GM23248 (cell line): ENCODE measurements at places on chromosomes 7 and 10. TPM values are rescaled to one million over a fixed set of nuclear protein-coding genes. Genes with fewer than 3 reads are reported as not detected.
A peak's percentile ranks its signal among the peaks of the same experiment; 100 is the strongest.

DNA sequence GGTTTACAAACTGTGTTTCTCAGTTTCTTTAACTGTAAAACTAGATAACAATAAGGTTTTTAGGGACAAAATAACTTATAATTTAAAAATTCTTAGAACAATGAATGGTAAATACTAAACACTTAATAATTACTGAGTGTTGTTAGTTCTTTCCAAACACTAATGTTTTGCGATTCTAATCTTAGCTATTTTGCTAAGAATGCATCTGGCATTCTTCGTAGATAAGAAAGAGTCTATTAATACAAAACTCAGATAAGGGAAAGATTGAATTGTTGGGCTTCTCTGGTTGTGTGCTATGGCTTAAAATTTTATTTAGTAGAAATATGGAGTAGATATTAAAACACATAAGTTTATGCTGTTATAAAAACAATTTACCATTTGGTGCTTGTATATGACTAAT is 45.4 kb downstream of the TMEM229A start:
- DNase-seq, result no peak
- H3K27me3 ChIP-seq, result no peaks in the 10 kb centered on the region
- H3K4me3 ChIP-seq, result no peak overlapping the region
- H3K36me3 ChIP-seq, result no peaks in the 10 kb centered on the region

DNA sequence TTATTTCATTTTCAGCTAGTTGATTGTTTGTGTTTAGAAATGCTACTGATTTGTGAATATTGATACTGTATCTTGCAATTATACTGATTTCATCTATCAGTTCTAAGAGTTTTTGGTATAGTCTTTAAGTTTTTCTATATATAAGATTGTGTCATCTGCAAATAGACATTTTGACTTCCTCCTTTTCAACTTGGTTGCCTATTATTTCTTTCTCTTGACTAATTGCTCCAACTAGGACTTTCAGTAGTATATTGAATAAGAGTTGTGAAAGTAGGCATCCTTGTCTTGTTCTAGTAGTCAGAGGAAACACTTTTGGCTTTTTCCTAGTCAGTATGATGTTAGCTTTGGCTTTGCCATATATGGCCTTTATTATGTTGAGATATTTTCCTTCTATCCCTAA is 20.4 kb downstream of the PHTF2 start:
- H3K4me1 ChIP-seq, result no peaks in the 10 kb centered on the region
- H3K4me3 ChIP-seq, result no peak overlapping the region
- no peaks in the 10 kb centered on the region; the same call in none of the 2 replicates for H3K36me3 ChIP-seq

DNA sequence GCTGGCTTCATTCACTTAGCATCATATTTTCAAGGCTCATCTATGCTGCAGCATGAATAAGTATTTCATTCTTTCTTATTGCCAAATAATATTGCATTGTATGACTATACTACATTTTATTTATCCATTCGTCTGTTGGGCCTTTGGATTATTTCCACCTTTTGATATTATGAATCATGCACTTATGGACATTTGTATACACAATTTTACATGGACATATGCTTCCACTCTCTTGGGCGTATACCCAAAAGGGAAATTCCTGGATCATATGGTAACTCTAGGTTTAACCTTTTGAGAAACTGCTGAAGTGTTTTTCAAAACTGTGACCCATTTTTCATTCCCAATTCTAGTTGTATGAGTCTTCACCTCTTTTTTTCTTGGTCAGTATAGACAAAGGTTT is 80.3 kb upstream of the GNAI1 start:
- H3K36me3 ChIP-seq, result no peaks in the 10 kb centered on the region
- H3K4me3 ChIP-seq, result no peak overlapping the region
- H3K4me1 ChIP-seq, result peaks cover 7% of the 10 kb centered on the region; the same call in 1 of the 2 replicates
- peak; percentile 55 for DNase-seq
- no peak overlapping the region for H3K27ac ChIP-seq

GRCh38 chr10:29761916-29762315 is 127.1 kb upstream of the SVIL start:
- DNase-seq, result no peak
- H3K4me3 ChIP-seq, result no peak overlapping the region
- 0 out of 2 replicates have a peak, but pooled peaks cover 7% of the 10 kb centered on the region for H3K4me1 ChIP-seq
- H3K27ac ChIP-seq, result no peak overlapping the region
- H3K36me3 ChIP-seq, result no peaks in the 10 kb centered on the region

Gene CALY
- total RNA-seq, result 0.86 TPM in 1 of 2 replicates, not detected in the other

DNA sequence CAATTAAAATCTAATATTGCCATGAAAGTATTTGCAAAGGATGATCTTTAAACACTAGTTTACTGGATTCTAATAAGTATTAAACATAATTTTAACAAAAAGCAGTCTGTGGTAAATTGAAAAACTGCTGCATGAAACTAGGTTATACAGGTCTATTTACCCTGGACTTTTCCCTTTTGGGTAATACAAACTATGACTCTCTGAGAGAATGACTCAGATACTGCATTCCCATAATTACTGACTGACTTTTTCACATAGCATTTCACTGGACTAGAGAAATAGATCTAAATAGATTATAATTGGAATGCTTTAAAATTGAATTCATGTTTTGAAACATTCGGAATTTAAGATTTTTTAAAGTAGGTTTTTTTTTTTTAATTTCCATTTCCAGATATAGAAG is 395.7 kb downstream of the THSD7A start:
- no peaks in the 10 kb centered on the region for H3K27me3 ChIP-seq
- no peaks in the 10 kb centered on the region for H3K36me3 ChIP-seq
- H3K4me3 ChIP-seq, result no peak overlapping the region
- DNase-seq, result peak; percentile 62
- peaks cover 12% of the 10 kb centered on the region for H3K4me1 ChIP-seq

GRCh38 chr7:108425714-108426275 is 30.4 kb downstream of the NRCAM start:
- H3K4me1 ChIP-seq, result no peaks in the 10 kb centered on the region
- no peak overlapping the region for H3K4me3 ChIP-seq
- no peak for DNase-seq
- H3K27me3 ChIP-seq, result no peaks in the 10 kb centered on the region
- H3K36me3 ChIP-seq, result no peaks in the 10 kb centered on the region

GRCh38 chr7:73730485-73730884 is 8.1 kb downstream of the ABHD11 start:
- no peaks in the 10 kb centered on the region for H3K36me3 ChIP-seq
- no peaks in the 10 kb centered on the region for H3K4me1 ChIP-seq
- H3K4me3 ChIP-seq, result no peak overlapping the region
- H3K27ac ChIP-seq, result no peak overlapping the region
- no peaks in the 10 kb centered on the region for H3K27me3 ChIP-seq
- no peak for DNase-seq

- no peak overlapping the region for H3K27ac ChIP-seq
- no peaks in the 10 kb centered on the region for H3K36me3 ChIP-seq
- no peak for DNase-seq
- H3K4me3 ChIP-seq, result no peak overlapping the region
- no peaks in the 10 kb centered on the region for H3K4me1 ChIP-seq
- H3K27me3 ChIP-seq, result 0 out of 2 replicates have a peak, but pooled peaks cover 3% of the 10 kb centered on the region
These were observed 37.6 kb downstream of the SORCS3 start for GRCh38 chr10:104678658-104679057.

- H3K27ac ChIP-seq, result no peak overlapping the region
- no peaks in the 10 kb centered on the region for H3K4me1 ChIP-seq
These were observed 610.1 kb upstream of the ANKRD30A start for GRCh38 chr10:36515319-36515718.

GRCh38 chr10:5963071-5963470 is 14.3 kb downstream of the IL15RA start:
- H3K27me3 ChIP-seq, result no peaks in the 10 kb centered on the region
- no peaks in the 10 kb centered on the region for H3K4me1 ChIP-seq
- no peak overlapping the region for H3K27ac ChIP-seq
- H3K36me3 ChIP-seq, result no peaks in the 10 kb centered on the region
- H3K4me3 ChIP-seq, result no peak overlapping the region
- DNase-seq, result no peak

DNA sequence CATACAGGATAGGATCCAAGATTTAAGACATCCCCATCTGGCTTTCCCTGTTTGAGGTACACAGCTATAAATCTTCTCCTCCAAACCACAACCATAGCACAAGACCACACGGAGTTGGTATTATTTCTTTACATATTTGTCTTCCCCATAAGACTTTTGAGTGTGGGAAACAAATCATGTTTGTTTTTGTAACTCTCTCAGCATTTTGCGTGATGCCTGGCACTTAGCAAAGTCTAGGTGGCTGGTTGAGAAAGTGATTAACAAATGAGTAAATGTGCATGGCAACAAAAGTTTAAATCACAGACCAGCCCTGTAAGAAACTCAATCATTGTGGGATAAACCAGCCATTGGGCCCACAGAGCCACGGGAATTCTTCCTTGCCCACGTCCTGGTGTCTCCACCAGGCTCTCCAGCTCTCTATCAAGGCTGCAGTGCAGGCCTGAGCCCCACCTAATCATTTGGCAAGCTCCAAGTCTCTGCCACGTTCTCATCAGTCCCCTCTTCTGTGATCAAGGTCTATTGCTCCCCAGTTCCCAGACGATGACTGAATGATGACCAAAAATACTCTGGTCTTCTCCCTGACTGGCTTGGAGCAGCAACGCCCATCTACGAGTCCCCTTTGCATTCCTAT is 317.8 kb downstream of the TNS3 start:
- H3K36me3 ChIP-seq, result no peaks in the 10 kb centered on the region
- H3K4me1 ChIP-seq, result peaks cover 10% of the 10 kb centered on the region
- H3K4me3 ChIP-seq, result no peak overlapping the region
- no peak for DNase-seq
- H3K27me3 ChIP-seq, result no peaks in the 10 kb centered on the region

Gene PLAC9
- 8.8 and 19.6 TPM in 2 replicates for total RNA-seq

Gene COL28A1
- total RNA-seq, result not detected in 2 replicates

DNA sequence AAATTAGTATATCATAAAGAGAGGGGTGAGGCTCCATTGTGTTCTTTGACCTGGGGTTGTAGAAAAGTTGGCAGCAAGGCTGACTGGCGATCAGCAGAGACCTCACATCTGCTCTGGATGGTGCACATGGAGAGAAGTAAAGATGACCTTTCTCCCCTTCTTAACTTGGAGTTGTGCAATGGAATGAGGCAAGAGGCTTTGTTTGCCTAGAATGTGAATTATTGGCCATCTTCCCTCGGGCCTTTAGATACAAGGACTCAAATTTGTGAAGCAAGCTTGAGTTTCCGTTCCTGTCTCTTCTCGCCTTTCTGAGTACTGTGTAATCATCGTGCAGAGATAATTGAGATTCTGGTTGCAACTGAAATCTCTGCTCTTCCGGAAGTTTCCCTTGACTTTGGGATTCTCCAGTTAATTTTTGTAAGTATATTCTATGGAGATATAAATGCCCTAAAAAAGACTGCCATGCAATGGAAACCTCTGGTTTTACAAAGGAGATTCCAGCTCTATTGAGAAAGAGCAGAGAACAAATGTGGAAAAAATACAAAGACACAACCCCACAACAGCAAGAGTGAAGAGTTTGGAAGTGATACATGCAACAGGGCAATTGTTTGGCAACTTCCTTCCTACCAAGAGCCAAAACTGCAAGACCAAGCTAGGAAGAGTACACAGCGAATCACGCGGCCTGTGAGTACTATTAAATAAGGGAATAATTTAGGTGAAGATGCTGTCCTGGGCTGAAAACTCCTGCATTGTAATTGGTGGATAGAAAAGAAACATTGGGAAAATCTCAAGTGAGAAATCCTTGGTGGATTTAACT is 542.3 kb upstream of the NRP1 start:
- DNase-seq, result no peak
- H3K27ac ChIP-seq, result no peak overlapping the region
- no peak overlapping the region for H3K4me3 ChIP-seq

DNA sequence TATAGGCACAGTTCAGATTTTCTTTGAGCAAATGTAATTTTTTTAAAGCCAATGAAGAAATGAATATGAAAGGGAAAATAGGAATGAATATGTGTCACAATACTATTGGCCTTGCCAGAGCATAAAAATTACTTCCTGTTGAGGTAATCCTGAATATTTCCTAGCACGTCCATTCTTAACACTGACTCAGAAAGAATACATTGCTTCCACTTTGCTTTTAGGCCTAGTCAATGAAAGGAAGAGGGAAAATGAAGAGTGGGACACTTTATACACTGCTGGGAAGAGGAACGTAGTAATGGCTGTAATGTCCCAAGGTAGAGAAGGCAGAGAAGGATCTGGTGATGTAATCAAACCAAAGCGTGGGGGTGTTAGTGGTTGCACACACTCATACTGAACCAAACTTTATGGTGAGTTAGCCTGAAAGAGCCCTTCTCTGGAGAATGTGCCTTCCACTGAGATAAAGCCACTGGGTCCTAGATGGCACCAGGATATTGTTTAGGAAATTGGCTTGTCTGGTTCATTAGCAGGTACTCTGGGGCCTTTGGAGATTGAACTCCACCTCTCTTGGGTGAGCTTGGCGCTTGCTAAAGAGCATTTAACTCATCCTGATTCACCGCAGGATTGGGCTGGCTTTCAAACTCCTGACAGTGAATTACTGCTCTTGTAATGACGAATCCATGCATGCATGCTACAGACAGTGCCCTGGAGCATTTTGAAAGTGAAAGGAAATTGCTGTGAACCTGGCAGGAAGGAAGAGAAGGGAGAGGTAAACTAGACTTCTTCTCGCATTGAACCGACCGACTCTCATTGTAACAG is 254.9 kb downstream of the KIAA1217 start:
- H3K36me3 ChIP-seq, result no peaks in the 10 kb centered on the region
- H3K4me1 ChIP-seq, result peaks cover 60% of the 10 kb centered on the region

GRCh38 chr10:2772135-2772534 is 295.2 kb upstream of the PFKP start:
- H3K36me3 ChIP-seq, result no peaks in the 10 kb centered on the region
- no peak overlapping the region for H3K27ac ChIP-seq
- DNase-seq, result no peak
- H3K4me3 ChIP-seq, result no peak overlapping the region
- no peaks in the 10 kb centered on the region for H3K27me3 ChIP-seq

GRCh38 chr7:149867762-149868622 is 5.8 kb upstream of the ATP6V0E2 start:
- H3K4me3 ChIP-seq, result no peak overlapping the region
- no peaks in the 10 kb centered on the region; the same call in 1 of the 2 replicates for H3K4me1 ChIP-seq
- H3K27me3 ChIP-seq, result no peaks in the 10 kb centered on the region
- H3K27ac ChIP-seq, result no peak overlapping the region
- H3K36me3 ChIP-seq, result no peaks in the 10 kb centered on the region
- DNase-seq, result no peak

GRCh38 chr7:151059367-151060112 is at the start of gene SLC4A2:
Gene SLC4A2 (plus strand): TSS chr7:151059589. CDS start chr7:151061988, 2,399 bp downstream.
- peak within 1 kb of the TSS; percentile 94 for H3K27ac ChIP-seq
- DNase-seq, result peak; percentile 86
- H3K27me3 ChIP-seq, result no peaks in the 10 kb centered on the region
- no peaks in the 10 kb centered on the region for H3K36me3 ChIP-seq

- H3K4me1 ChIP-seq, result no peaks in the 10 kb centered on the region
- H3K27me3 ChIP-seq, result no peaks in the 10 kb centered on the region
- no peaks in the 10 kb centered on the region for H3K36me3 ChIP-seq
These were observed 568.2 kb upstream of the MGMT start for GRCh38 chr10:128898916-128899195.

GRCh38 chr10:12419262-12419847 is 70.0 kb downstream of the CAMK1D start:
- H3K36me3 ChIP-seq, result no peaks in the 10 kb centered on the region
- H3K4me3 ChIP-seq, result no peak overlapping the region
- peak overlapping the region; percentile 55 for H3K27ac ChIP-seq

GRCh38 chr7:1542841-1543747 is 12.6 kb downstream of the MAFK start:
- H3K4me3 ChIP-seq, result no peak overlapping the region
- no peak for DNase-seq
- H3K4me1 ChIP-seq, result peaks cover 5% of the 10 kb centered on the region; the same call in 1 of the 2 replicates
